DMS153 (cell line): ENCODE measurements at places on chromosomes 6 and 20.

DNA sequence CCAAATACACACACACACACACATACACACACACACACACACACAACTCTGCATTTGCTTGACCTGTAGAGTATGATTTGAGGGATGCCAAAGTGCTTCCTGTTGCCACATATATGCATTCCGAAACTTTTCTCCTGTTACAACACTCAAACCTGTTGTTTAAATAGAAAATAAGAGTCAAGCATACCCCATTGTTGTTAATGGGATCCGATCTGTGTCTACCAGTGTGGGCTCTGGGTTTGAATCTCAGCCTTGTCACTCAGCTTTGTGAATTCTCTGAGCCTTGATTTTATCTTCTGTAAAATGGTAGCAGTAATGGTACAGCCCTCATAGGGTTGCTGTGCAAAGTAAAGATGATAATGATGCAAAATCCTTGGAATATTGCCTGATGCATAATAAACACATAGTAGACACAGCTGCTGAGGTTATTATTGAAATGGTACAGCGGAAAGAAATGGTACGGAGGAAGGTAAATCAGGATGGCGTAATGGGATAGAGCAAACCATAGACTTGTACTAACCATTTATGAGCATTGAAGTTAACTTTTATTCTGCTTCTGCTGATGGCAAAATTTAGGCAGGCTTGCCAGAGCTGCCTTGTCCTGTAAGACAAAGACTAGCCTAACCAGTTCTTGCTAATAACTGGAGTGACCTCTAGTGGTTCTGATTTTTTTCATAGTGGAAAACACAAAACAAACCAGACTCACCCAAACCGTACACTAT lies 113.5 kb upstream of the PHACTR1 start:
- no peak for DNase-seq

DNA sequence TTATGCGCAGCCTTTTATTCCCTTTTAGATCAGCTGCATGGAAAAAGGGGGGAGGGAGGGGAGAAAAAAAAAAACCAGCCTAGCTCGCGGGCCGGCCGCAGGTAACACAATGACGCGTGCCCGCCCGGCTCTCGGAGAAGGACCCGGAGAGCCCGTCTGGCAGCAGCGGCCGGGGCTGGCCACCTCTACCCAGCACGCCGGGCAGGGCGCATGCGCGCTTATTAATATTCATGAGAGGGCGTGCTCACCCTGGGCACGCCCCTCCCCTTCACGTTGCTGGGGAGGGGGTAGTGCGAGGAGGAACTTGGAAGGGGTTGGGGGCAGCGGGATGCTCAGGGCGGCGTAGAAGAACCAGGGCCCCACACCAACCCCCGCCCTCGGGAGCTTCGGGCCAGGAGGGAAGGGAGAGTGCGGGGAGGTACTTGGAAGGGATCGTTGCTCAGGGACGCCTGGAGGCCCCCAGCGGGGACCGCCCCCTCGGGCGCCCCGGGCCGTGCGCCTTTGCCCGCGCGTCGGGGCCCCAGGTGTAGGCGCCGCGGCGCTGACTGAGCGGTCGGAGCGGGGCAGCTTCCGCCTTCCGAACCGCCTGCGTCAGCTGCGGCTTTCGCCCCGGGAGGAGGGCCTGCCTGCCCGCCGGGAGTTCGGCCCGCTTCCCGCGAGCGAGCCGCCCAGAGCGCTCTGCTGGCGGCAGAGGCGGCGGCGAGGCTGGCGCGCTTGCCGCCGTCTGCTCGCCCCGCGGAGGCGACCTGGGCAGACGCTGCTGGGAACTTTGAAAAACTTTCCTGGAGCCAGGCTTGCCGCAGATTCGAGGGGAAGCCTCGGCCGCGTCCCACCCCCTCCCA lies at the start of gene JAG1:
Gene JAG1, minus strand, starts transcription at position 158 of the 842 bp plus-strand sequence. CDS start 469 bp downstream, outside the sequence.
- peak; percentile 85 for DNase-seq

DNA sequence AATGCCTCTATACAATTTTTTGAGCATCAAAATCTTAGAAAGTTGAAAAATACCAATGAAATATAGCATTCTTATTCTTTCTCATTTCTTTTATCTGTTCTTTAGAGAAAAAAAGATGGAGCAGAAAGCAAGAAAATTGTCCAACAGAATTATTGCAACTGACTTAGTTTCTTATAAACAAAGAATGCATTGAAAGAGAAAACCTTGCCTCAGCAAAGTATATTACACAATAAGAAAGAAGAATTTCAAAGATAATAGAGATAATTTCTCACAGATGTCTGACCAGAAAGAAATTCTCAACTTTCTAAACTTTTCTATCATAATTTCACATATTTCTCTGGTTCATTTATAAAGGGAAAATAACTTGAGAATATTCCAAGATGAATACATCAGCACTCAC lies 47.0 kb upstream of the PRND start:
- DNase-seq, result no peak

DNA sequence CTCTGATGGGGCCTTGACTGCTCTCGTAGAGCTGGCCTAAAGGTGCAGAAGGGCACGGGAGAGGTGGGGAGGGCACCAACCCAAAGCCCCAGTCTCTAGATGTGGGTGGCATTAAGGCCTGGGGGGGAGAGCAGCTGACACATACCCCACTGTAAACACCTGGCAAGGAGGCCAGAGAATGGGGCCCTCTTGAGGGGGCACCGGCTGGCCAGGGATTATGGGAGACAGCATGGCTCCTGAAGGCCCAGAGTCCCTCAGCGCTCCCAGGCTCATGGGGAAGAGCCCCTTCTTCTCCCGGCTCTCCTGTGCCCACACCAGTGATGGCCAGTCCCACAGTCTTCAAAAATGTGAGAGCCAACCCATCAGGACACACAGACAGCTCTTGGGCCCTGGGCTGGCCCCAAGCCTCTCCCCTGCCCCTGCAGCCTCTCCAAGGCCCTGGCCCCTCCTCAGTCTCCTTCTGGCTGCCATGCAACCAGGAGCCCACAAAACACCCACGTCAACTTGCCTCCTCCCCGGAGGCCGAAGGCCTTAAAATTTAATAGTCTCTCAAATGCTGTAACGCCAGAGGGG lies 58.2 kb upstream of the FOXP4 start:
- no peak for DNase-seq

DNA sequence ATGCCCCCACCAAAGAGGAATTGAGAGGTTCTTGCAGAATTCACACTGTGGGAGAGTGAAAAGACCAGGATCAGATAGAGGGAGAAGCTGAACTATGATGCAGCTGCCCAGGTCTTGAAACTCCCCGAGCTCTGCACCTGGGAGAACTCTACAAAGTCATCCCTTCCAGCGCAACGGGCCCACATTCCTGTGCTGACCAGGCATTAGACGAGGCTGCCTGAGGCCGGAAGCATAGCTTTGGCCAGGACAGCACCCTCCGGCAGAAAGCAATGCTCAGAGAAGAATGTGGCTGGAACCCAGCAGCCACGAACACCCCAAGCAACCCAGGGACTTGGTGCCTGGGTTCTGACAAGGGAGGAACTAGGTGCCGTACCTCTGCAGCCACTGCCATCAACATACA lies 281.5 kb upstream of the CDH4 start:
- no peak for DNase-seq

DNA sequence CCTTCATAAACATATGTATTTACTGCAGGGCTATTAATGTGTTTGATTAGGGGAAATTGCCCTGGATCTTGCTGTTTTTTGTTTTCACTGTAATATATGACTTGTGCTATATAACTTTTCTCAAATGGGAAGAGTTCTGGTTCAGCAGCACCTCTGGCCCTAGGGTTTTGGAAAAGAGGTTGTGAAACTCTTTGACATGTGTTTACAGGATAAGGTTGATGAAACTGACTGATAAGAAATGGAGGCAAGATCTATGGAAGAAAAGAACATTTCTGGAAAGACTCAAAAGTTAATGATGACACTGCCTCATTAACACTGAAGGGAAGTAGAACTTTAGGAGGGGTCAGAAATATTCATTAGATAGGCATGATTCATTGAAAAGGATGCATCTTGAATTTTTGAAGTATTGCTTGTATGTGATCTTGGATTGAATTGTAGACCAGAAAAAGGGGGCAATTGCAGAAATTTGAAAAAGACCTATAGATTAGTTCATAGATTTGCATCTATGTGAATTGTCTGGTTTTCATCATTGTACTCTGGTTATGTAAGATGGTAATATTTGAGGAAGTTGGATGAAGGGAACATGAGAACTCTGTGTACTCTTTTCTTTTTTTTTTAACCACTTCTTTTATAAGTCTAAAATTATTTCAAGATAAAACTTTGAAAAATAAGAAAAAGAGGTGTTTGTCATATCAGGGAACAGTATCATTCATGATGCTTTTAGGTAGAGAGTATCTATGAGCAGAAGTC lies 54.0 kb downstream of the UTRN start:
- DNase-seq, result no peak

- no peak for DNase-seq
Measured at GRCh38 chr6:154611241-154611640, 100.8 kb upstream of the CNKSR3 start.

- DNase-seq, result no peak
Measured at GRCh38 chr6:7818257-7819214, 92.1 kb downstream of the TXNDC5 start.

- DNase-seq, result no peak
Measured at GRCh38 chr6:75220357-75220756, 14.5 kb upstream of the COL12A1 start.

DNA sequence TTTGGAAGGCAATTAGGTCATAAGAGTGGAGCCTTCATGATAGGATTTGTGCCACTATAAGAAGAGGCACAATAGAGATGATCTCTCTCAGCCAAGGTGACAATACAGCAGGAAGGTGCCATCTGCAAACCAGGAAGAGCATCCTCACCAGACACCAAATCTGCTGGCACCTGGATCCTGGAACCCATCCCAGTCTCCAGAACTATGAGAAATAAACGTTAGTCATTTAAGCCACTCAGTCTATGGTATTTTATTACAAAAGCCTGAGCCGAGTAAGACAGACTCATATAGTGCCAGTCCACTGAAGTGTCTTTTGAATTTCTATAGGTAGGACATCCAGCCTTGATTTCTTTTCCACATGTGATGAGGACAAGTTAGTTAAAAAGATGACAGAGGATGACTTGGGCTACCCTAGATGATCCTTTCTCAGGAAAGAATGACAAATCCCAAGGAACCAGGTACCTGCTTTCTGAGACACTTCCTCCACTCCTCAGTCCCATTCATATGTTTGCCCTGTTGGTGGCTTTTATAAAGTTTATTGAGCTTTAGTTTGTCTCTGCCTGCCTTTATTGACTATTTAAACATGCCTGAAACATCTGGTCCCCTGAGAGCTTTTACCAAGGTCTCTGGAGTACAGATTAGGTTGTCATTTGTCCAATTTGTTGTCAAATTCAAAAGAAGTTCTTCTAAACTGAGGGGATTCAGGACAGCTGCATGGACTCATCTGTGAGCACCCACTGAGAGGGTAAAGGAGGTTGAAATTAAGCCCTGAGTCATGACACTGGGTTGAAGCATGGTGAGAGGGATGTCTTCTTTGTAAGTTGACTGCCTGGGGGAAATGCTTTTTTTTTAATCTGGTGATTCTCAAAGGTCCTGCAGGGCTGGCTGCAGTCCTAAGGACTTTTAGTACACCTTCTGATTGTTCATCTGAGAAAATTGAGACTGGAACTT lies 165.0 kb upstream of the PLCB4 start:
- no peak for DNase-seq

DNA sequence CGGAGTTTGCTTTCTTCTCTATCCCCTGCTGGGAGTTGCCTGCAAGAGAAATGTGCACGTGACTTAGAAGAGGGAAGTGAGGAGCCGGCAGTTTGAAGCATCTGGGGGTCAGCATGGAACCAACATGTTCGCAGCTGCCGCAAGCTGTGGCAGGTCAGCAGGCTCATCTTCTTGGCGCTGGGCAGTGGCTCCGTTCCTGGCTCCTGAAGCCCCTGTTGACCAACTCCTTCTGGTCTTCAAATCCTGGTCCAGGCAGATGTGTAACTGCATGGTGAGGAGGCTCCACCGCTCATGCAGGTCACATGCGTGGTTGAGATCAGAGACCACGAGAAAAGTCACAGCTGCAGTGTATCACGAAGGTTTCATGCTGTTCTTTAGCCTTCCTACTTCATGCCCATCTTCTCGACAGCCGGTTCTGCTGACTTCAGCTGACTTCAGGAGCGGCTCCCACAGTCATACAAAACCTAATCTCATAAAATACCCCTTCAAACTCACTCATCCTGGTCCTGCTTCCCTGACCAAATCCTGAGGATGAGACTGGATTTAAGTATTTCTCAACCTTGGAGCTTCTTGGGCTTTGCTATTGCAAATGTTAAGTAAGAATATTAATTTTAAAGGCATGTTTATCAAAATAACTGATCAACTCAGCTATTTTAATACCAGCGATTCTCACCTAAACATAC lies 44.9 kb upstream of the BCAS1 start:
- DNase-seq, result no peak

DNA sequence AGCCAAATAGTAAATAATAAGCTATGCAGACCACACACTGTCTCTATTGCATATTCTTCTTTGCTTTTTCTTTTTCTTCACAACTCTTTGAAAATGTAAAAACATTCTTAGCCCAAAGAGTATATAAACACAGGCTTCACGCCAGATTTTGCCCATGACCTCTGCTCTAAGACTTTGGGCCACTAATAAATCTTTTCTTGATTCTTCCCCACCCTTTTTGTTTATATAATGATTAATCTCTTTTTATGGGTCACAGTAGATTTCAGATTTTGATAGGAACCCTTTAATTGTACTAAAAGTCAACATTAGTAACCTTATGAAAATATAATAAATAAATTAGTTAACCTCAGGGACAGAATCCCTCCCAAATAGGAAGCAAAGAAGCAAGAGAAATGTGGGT lies 15.8 kb upstream of the ENPP5 start:
- DNase-seq, result no peak

DNA sequence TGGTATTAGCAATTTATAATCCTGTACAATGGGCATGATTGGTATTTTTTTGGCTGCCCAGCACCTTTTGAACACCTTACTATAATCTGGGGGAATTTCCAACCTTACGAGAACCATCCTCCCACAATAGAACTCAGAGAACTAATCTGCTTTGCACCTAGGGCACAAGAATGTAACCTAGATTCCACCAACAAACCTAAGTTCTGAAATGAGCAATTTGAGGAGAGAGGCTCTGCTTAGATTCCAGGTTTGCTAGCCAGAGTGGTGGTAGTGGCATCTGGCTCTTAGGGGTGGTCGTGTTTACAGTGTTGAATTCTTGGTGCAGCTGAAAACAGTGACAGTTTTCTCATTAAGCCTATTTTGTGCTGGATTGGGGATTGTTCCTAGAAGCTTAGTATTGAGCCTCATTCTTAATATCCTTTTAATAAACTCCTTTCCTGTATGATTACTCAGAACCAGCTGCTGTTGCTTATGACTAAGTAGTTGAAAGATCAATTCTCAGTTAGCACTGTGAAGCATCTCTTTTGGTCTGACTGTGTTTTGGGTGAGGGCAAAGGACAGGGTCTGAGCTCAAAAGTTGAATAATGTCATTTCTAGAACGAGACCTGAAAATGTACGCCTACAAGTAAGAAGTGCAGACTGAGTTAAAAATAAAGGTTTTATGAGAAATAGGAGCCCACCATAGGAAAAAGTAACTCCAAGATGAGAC lies 385.6 kb downstream of the CDKAL1 start:
- no peak for DNase-seq

GRCh38 chr6:26008470-26008869 lies 45.9 kb downstream of the TRIM38 start:
- DNase-seq, result no peak

DNA sequence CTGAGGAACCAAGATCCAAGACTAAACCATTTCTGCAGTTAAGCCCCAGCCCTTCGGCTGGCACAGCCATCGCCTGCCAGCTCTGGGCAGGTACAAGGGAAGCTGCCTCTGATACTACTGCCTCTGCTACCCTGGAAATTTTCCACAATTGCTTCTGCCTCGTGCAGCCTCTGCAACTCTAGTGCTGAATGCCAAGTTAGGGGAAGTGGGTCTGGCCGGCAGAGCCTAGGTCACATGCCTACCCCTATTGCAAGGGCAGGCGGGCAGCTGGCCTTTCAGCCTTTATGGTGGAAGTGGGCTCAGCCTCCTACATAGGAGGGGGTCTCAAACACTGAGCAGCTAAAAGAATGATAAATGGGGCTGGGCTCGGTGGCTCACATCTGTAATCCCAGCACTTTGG lies 44.5 kb upstream of the TULP1 start:
- no peak for DNase-seq
